ENCODE measurements at places on chromosomes 3 and 15.
A peak's percentile ranks its signal among the peaks of the same experiment; 100 is the strongest.

DNA sequence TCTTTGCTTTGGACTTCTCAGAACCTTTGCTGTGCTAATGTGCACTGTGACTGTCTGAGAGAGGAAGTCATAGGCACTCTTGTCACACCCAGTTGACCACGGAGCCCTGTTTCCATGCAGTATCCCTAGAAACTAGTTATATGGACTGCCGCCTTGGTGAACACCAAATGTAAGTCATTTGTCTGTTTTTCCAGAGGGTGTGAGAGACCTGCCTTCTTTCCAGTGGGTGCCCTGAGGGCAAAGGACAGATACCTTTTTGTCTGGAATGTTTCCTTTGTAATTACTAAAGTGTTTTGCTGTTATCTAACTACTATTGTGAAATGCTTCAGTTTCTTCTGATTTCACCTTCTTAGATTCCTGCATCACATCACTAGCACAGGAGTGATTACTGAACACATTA, 91.8 kb downstream of the LARS2 start:
- no peak for DNase-seq

- no peak for DNase-seq
Observed at GRCh38 chr15:27677951-27678350, 421.2 kb downstream of the OCA2 start.

DNA sequence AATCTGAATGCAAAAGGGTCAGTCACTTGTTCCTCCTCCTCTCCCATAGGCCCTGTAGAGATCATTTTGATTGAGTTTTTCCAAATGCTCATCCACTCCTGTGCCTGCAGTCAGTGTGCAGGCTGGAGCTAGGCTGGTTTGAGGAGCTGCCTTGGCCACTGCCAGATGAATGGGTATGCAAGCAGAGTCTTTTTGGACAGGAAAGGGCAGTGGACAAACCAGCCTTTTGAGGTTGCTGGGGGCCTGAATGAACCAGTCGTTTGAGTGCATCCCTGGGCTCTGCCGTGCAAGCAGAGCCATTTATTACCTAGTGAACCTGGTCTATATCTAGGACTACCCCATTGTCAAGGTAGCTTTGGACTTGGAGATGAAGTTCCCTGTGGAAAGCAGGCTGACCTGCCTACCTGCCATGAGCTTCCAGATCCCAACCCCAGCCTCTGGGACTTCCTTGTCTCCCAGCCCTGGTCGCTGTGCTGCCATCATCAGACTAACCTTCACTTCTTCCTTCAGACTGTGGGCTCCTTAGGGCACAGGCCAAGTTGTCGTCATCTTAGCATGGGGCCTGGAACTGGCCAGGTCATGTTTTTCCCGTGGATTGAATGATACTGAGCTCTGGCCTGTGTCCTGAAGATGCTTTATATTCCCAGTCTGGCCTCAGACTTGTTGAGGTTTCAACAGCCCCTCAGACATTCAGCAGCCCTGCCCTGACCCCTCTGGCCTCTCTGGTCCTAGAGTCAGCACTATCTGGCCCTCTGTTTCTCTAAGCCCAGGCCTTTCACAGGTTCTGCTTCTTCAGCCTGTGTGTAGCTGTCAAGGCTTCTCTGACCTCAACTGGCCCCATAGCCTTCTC, 55.5 kb upstream of the PRR23C start:
- no peak for DNase-seq

GRCh38 chr15:53457479-53457878, 302.0 kb downstream of the WDR72 start:
- DNase-seq: no peak

- DNase-seq: no peak
Observed at GRCh38 chr15:31504462-31504839, 177.8 kb downstream of the KLF13 start.

DNA sequence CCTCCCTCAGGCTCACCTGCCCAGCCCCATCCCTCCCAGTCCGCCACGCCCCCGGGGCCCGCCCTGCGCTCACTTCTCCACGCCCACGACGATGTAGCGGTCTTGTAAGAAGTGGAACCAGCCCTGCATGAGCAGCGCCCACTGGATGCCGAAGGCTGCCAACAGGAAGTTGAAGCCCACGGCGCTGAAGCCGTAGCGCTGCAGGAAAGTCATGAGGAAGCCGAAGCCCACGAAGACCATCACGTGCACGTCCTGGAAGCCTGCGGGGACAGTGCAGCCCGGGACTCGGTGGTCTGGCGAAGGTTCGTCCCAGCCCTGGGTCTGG, 9.7 kb downstream of the RHCG start:
- DNase-seq: no peak

DNA sequence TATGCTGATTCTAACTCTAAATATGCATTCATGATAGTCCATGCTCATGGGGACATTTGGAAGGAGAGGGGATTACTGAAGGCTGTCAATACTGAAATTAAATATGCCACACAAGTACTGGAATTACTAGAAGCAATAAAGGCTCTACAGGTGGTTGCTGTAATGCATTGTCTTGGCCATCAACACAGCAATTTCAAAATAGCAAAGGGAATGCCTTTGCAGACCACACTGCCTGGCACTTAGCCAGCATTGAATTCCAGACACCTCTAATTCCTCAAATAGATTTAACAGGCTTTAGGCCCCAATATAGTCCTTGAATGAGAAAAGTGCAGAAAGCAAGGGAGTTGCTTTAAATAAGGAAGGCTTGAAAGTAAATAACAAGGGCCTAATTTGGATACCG, 115.8 kb upstream of the PLCL2 start:
- no peak for DNase-seq

GRCh38 chr3:164351131-164351530, 727.2 kb downstream of the SI start:
- no peak for DNase-seq

DNA sequence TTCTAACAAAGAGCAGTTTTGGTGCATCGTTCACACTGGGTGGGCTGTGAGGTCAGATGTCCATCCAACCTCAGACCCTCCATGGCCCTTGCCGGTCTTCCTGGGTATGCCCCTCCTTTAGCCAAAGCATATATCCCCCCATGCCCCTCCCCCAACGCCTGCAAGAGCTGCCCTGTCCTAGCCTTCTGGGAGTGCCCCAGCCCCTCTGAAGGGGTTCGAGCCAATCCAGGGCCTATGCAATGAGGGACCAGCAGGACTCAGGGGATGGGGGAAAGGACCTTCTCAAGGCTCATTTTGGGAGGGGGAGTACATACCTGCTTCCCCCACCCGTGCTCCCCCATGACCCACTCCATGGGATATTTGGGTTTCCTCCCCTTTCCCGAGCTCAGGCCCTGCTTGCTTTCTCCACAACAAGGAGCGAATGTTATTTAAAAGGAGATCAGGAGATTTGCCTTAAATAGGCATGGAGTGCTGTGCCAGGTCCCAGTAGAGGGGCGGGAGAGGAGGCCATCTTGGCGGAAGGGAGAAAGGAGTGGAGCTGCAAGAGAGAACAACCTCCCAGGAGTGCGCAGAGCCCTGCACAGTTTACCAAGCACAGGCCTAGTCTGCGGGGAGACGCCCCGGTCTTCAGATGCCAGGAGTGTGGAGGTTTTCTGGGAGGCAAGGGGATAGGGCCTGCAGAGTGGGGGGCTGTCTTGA, 18.2 kb downstream of the PIF1 start:
- no peak for DNase-seq

- DNase-seq: no peak
Observed at GRCh38 chr15:49343546-49343945, 79.5 kb upstream of the FGF7 start.

- DNase-seq: no peak
Observed at GRCh38 chr15:38944536-38944935, 379.9 kb upstream of the RASGRP1 start.

GRCh38 chr15:39310633-39311032, 270.2 kb upstream of the THBS1 start:
- no peak for DNase-seq

DNA sequence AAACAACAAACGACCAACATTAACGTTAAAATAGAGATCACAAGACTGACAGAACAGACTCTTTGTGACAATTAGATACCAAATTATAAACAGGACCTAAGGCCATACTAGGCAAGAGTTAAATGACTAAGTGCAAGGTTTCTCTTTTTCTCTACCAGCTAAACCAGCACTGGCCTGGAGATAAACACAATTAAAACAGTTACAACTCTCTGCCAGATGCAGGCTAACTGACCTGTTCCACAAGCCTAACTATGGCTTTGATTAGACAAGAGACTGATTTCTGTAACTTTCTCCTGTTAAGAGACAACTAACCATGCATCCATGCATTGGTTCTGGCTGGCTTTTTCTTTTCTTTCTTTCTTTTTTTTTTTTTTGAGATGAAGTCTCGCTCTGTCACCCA, 1.6 kb upstream of the ARL8B start:
- DNase-seq: no peak

GRCh38 chr15:68537506-68537905, 41.3 kb upstream of the CORO2B start:
- DNase-seq: no peak

- DNase-seq: no peak
Observed at GRCh38 chr3:18153571-18154173, 271.5 kb downstream of the SATB1 start.

DNA sequence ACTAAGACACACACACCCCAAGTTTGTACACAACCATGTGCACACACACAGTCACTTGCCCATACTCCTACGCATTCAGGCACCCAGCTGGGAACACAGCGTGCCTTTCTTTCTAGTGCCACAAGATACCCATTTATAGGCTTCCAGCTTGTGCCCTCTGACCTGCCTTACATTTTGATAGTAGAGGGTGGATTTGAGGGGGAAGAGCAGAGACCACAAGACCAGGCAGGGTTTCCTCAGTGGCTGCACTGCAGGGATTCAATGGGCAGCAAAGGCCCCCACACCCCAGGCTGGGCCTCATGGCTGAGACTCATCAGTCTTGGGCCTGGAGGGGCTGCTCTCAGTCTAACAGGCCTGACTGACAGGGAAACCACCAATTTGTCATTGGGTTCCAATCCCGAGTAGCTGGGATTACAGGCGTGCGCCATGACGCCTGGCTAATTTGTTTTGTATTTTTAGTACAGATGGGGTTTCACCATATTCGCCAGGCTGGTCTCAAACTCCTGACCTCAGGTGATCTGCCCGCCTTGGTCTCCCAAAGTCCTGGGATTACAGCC, 18.8 kb upstream of the ANKDD1A start:
- no peak for DNase-seq

GRCh38 chr15:77025083-77025901, 30.4 kb downstream of the PSTPIP1 start:
- DNase-seq: no peak

GRCh38 chr3:52440671-52441070, 4.2 kb downstream of the SEMA3G start:
- DNase-seq: no peak

GRCh38 chr15:25465835-25466234, 27.0 kb upstream of the UBE3A start:
- DNase-seq: no peak

DNA sequence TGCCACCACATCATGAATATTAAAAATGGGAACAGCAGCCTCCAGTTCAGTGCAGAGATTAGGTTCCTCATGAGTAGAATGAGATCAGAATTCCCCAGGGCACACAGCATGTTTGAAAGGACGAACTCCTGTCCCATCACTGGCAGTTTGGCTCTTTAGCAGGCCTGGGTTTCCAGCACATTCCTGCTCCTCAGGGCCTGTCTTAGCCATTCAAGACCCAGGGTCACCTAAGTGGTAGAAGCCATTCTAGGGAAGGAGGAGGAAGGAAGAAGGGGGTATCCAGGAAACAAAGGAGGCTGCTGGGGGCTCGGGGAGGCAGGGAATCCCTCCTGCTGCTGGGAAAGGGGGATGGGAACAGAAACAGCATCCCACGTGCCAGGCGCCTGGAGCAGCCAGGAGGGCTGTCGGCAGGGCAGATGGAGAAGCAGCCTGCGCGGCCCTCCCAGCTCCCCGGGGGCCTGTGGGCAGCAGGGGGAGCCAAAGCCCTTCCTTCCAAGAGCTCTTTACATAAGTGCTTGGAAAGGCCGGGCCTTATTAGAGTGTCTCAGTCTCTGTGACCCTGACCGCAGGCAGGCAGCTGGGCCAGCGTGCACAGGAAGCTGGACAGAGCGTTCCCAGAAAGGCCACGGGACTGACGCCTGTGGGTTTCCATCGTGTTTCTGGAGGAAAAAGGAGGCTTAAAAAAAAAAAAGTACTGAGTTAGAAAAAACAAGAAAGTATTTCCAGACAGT, 24.7 kb downstream of the LOXL1 start:
- DNase-seq: peak; percentile 95

GRCh38 chr15:39925112-39925842, 5.2 kb upstream of the GPR176 start:
- no peak for DNase-seq

- no peak for DNase-seq
Observed at GRCh38 chr15:35746121-35746520, 200.2 kb upstream of the DPH6 start.

DNA sequence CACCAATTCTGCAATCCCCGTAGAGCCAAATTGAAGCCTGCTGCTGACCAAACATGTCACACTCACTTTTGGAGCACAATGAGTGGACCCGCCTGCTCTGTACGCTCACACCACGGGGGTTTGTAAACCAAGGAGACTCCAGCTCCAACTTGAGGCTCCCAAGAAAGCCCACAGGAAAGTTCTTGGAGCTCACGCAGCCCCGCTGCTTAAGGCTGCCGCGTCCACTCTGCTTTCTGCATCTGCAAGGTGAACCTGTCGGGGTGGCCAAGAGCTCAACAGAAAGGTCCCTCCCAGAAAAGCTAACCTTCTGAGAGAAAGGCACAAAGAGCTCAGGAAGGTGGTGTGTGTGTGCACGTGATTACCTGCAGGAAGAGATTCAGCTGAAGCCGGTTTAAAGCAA, 94.9 kb downstream of the PCSK6 start:
- no peak for DNase-seq

DNA sequence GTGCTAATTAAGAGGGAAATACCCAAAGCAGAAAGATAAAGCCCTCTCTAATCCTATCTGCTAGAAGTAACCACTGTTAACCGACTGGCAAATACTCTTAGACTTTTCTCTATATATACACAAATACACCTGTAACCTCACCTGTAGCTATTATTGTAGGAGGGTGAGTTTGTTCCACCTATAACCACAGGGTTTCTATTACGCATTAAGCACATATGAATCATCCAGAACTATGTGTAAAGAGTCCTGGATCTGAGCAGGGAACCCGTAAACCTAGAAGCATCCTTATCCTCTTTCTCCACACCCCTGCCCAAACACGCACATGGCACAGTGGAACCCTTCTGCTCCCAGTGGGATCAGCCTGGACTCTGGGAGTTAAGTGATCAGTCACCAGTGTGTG, 172.8 kb upstream of the C2CD4B start:
- no peak for DNase-seq

- DNase-seq: no peak
Observed at GRCh38 chr15:25554640-25555039, 115.8 kb upstream of the UBE3A start.

Measured in SK-N-DZ (cell line).